ENCODE measurements at places on chromosomes 1 and 21. TPM values are rescaled to one million over a fixed set of nuclear protein-coding genes. Genes with fewer than 3 reads are reported as not detected.

Gene MLLT11
- 2.1 TPM for total RNA-seq

- DNase-seq, result no peak
Measured at GRCh38 chr1:206878456-206878855, 13.0 kb downstream of the IL20 start.

- DNase-seq, result no peak
Measured at GRCh38 chr1:167430134-167430848, 88.0 kb downstream of the CD247 start.

GRCh38 chr1:227541796-227542152 is 21.6 kb upstream of the ZNF678 start:
- peak; percentile 68 for DNase-seq

GRCh38 chr1:151934048-151934493 is 24.8 kb upstream of the THEM4 start:
- no peak for DNase-seq

- DNase-seq, result no peak
Measured at GRCh38 chr1:167716000-167716271, 5.8 kb upstream of the MPZL1 start.

- DNase-seq, result no peak
Measured at GRCh38 chr1:198117267-198117666, 39.5 kb upstream of the NEK7 start.

- DNase-seq, result peak; percentile 71
Measured at GRCh38 chr1:151058692-151059091, 730 bp downstream of the CDC42SE1 start.

DNA sequence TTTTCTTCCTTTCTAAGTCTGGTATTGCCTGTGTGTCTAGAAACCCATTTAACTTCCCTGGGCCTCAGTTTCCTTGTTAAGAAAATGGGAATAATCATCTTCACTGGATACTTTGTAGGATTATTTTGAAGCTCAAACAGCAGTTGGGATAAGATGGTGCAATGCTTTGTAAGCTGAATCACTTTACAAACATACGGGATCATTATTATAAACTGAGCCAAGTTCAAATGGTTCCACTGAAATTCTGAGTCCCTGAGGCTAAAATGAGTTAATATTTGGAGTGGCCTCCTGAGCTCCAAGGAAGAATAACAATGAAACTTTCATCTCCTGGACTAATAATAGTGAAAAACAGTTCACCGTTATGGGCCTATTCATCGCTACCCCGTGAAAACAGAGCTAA is 388.0 kb downstream of the PLPP3 start:
- no peak for DNase-seq

DNA sequence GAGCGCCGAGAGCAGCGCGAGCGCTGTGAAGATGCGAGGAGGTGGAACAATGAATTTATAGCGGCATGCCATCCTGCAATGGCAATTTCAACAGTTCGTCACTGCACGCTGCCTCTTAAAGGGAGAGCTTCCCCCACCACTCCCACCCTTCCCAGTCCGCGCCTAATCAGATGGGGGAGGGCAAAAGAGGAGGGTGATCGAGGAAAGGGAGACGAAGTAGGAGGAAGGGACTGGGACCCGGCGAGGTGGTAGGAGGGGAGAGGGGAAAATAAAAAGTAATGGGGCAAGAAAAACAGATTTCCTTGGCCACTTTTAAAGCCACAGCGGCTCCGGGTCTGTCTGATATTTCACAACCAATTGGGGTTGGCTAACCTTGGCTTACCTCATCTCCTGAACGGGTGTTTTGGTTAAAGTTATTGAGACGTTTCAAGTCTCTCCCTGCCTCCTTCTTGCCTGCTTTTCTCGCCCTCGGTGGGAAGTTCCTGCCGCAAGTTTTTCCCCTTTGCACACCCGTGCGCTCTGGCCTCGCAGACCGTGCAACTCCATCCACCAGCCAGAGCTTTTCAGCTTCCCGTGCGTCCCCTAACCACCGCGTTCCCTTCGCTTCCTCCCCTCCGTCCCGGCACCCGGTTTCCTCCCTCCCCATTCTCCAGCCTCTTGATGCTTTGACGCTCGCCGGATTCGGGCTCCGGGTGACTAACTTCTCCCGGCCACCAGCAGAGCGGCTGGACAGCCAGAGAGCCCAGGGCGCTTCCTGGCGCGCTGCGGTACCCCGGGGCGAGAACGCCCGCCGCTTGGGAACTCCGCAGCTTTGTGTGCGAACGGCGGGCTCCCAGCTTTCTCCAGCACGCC is at the start of gene ADAMTS5:
ADAMTS5 (minus strand) TSS at position 27 of the 852 bp plus-strand sequence. CDS start 697 bp downstream, outside the sequence.
- peak; percentile 77 for DNase-seq

DNA sequence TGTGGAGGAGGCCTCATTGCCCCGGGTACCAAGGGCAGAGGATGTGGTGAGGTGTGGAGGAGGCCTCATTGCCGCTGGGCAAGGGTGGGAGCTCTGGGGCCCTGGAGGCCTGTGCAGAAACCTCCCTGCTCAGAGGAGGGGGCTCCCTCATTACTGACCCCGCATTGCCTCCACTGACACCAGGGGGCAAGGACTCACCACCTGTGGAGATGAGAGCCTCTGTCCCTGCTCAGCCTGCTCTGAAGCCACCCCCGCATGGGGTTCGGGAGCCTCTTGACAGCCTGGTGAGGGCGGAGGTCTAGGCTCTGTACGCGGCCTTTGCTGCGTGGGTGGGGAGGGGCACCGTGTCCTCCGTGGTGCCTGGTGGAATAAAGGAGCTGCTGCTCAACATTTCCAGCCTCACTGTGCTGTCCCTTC is 95.0 kb upstream of the COL6A1 start:
- no peak for DNase-seq

- no peak for DNase-seq
Measured at GRCh38 chr1:206867716-206868115, 2.3 kb downstream of the IL20 start.

Gene IL20
- not detected for total RNA-seq

Gene GBP7
- total RNA-seq, result not detected

Gene NUP210L
- under 0.01 TPM for total RNA-seq

- peak; percentile 28 for DNase-seq
Measured at GRCh38 chr21:43210454-43211071, 41.8 kb downstream of the CRYAA start.

DNA sequence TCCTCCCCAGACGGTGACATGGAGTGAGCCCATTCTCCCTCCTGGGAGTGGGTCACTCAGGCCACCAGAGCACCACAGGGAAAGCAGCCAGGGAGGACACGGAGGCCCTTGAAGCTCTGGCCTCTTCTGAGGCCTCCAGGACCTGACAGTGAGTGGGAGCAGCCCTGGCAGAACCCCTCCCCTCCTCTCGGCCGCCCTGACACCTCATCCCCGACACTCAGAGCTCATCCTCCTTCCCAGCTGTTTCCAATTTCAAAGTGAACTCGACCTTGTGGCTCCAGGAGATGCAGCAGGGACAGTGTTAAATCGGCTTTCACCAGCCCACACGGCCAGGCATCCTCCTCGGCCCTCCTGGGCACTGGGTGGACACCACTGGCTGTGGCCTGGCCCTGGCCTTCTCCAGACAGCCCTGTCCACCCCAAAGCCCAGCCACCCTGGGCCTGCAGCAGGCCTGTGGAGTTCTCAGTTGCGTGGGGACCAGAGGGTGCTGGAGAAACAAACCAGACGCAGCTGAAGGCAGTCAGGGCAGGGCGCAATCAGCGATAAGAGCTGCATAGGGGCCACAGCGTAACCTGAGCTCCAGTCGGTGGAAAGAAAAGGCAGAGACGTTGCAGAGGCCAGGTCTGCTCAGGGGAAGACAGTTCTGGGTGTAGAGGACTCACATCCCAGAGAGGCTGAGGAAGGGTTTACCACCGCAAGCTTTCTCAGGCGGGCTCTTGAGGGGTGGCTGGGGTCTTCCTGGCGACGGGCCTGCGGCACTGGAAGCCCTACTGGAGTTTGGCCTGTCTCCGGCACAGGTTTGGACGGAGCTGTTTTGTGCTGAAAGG is 27.1 kb downstream of the FTCD start:
- peak; percentile 65 for DNase-seq

DNA sequence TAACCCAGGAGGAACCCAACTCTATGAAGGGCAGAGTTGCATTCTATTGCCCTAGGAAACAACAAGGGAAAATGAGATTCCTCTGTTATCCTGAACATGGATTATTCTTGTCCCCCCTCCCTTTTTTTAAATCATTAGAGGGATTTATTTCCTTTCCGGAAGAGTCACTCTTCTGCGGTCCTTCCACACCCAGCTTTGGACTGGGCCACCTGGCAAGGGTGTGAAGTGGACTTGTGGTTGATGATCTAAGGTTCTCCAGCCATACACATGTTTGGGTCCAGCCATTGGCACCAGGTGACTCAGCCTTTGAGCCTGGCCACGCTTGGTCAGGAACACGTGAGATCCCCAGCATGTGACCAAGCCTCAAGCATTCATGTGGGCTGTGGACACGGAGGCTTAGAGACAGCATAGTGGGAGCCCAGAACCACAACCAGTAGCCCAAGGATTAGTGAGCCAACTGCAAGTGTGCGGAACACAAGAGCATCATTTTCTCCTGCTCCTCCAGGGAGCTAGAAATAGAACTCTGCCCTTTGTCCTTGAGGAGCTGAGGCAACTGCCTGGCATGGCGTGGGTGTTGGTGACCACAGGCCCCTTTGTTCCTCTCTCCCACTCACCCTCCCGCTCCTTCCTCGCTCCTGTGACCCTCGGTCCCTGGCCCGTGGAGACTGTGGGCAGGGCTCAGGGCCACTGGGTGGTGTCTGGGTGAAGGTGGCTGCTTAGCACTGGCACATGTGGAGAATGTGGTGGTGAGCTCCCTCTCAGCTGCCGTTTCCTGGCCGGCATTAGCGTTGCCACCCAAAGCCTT is 50.1 kb downstream of the NENF start:
- no peak for DNase-seq

DNA sequence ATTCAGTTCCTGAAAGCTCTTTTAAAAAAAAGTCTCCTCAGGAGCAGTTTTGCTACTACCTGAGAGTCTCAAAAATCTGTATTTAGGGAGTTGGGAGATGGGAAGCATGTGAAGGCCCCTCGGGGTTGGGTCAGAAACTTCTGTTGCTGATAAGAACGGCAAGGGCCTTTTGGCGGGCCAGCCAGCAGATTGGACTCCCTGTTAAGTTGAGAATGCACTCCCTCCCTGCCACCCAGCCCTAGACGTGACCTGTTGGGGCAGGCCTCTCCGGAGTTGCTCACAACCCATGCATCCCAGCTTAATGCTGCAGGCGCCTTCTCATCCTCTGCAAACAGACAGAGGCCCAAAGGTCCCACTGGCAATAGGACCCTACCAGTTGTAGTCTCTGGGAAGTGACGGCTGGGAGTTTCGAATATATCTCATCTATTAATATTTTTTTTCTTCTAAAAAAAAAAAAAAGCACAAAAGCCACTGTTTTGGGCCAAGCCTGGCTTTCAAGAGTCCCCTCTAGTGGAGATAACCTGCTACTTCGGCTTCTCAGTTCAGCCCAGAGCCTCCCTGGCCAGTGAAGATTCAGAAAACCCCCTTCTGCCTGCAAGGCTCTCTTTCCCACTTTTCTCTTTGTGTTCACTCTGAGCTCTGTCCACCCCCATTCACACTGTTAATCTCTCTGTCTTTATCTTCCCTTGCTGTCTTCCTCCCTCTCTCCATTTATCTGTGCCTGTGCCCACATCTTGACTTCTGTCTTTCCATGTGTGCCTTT is 5.3 kb downstream of the PLXNA2 start:
- DNase-seq, result no peak

- no peak for DNase-seq
Measured at GRCh38 chr1:81186261-81186660, 614.5 kb upstream of the ADGRL2 start.

GRCh38 chr21:45347712-45348499 is 57.1 kb upstream of the COL18A1 start:
- no peak for DNase-seq

Gene ACTN2
- not detected for total RNA-seq

Gene CLDN19
- total RNA-seq, result not detected

- no peak for DNase-seq
Measured at GRCh38 chr1:160005070-160005469, 26.7 kb downstream of the PIGM start.

DNA sequence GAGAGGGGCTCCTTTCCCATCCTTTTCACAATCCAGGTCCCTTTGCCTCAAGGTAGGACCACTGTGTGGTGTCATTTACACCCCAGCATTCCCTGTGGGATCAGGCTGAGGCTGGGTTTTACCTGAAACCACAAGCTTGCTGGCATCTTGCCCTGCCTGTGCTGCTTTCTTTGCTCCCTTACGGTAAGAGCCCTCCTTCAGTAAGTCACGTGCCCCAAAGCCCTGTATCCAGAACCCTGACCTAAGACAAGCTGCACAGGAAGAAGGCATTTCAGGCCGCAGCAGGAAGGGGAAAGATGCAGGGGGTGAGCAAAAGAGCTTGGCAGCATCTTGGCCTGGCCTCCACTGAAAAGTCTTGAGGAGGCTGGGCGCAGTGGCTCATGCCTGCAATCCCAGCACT is 58.4 kb downstream of the KLHDC7A start:
- DNase-seq, result no peak

GRCh38 chr1:212670301-212670700 is 29.3 kb downstream of the BATF3 start:
- no peak for DNase-seq

Gene PLA2G2D
- not detected for total RNA-seq

Gene LCE3D
- not detected for total RNA-seq

GRCh38 chr1:234040446-234041317 is 136.2 kb downstream of the SLC35F3 start:
- DNase-seq, result no peak

Gene ITLN1
- 0.71 TPM for total RNA-seq

GRCh38 chr1:244111027-244111426 is 59.9 kb downstream of the ZBTB18 start:
- no peak for DNase-seq

DNA sequence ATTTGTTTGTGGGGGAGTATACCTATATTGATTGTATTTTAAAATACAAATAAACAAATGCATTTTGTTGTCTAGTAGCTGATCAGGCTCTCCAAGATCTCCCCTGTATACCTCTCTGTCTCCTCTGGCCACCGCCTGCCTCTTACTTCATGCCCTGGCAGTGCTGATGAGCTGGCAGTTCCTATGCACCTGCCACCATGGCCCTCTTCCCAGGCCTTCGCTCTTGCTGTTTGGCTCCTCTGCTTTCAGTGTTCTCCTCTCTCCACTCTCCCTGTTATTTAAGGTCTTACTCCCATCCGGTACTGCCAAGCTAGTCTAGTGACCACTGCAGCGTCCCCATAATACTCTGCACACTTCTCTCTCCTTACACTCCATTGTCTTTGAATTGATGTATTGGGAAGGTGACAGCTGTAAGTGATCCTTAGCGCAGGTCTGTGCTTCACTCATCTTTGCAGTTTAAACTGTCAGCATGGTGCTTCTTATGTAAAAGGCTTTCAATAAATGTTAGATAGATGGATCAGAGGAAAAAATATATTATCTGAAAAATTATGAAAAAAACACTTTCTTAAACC is 88.1 kb upstream of the ATP1A1 start:
- DNase-seq, result no peak

DNA sequence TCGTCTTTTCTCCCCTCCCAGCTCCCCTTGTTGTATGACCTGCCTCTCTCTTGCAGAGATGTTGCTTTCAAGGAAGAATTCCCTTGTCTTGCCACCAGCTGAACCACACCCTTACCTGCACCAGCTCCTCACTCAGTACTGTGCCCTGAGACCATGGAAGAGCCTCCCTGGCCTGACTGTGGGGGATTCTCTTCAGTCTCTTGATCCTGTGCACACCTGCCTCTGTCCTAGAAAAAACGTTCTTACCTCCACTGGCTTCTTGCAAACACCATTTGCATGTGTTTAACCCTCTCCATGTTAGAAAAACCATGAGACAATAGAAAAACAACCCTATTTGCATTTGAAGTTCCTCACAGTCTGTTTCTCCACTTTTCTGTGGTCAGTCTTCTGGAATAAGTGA is 43.3 kb upstream of the FCRL4 start:
- no peak for DNase-seq
